ELR (cell line): ENCODE measurements at places on chromosomes 1 and 21.

DNA sequence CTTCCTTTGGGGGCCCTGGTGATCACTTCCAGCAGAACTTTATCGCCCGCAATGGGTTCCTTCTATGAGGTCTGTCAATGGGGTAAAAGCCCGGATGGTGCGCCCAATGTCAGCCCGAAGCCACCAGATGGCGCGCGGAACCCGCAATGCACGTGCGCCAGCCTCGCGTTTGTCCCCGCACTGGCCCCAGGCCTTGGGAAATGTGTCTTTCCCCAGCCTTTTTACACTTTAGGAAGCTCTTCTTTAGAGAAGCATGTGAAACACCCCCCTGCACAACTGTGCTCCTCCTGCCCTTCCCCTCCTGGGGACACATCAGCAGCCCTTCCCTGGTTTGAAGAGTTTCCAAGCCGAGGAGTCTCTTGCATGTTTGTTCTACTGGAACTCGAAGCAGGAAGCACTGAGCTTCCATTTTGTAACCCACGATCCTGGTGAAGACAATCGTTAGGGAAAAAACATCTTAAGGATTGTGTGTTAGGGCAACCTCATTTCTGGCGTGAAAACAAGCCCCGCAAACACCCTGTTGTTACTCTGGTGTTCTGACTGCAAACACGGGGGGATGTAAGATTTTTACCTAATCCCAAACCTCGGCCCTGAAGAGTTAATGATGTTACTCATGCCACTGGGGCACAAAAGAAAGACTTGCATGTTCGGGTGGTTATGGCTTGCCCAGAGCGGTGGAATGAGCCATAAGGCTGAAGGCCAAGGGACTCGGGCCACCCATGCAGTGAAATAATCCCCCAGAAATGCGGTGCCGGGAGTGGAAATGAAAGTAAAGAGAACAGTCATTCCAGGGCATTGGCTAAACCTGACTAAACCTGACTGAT is 20.4 kb upstream of the TARBP1 start:
- peak; percentile 90 for DNase-seq

- DNase-seq, result peak; percentile 74
These were observed 836 bp downstream of the CDC7 start for GRCh38 chr1:91501523-91501851.

DNA sequence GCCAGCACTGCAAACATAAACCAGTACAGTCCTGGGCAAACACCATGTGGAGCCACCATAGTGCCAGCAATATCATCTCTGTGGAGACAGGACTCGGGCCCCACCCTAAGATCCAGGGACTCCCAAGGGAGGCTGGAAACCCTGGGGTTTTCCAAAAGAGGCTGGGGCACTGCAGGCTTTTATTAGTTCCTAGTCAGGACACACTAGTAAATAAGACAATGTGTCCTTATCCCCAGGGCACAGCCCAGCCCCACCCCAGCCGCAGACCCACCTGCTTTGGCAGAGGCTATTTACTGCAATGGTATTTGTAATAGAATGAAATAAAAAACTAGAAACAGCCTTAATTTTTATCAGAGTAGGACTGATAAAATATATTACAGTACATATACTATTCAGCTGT is 486 bp upstream of the GJB3 start:
- no peak for DNase-seq

DNA sequence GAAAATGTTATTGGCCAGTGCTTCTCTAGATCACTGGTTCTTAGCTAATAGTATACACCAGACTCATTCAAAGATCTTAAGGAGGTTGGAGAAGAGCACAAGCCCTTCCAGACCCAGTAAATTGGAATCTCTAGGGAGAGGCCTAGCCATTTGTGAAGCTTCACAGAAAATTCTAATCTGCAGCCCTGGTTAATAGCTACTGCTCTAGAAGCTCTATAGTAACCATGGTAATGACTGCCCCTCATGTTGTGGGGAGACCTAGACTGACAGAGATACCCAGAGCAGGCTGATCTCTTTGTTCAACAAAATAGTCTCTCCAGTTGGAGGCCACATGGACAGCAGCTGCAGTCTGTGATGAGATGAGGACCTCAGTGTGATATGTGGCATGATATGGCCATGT is 31.7 kb downstream of the ARID1A start:
- no peak for DNase-seq

DNA sequence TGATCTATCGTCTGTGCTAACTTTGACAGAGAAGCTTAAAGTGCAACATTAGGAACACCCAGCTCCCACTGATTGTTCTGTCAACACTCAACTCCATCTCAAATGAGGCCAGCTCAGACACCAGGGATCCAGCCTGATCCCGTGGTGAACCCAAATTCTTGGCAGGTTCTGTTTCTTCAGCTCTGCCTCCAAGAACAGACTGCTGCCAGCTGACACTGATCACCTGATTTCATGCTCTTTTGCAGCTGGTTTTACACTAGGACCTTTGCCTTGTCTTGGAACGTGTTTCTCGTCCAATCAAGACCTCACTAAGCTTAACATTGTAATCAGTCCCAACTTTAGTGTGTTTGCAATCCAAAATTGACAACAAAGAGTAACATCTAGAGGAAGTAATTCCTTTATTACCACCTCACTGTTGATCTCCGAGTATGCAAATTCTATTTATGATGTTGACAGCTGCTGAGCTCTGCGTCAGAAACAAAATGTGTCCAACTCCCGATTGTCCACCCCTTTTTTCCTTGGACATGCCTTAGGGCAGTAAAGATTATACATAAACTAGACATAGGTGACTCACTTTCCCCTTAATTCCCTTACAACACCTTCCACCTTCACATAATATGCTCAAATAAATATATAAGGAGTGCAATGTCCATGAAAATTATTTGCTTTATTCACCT is 1.6 kb upstream of the HYI start:
- DNase-seq, result no peak
